ENCODE measurements at places on chromosomes 11 and 22. TPM values are rescaled to one million over a fixed set of nuclear protein-coding genes. Genes with fewer than 3 reads are reported as not detected.

- H3K27me3 ChIP-seq, result no peaks in the 10 kb centered on the region
- no peak overlapping the region for H3K27ac ChIP-seq
- no peaks in the 10 kb centered on the region for H3K36me3 ChIP-seq
- DNase-seq, result no peak
Measured at GRCh38 chr11:122320671-122321070, 204.7 kb upstream of the BLID start.

DNA sequence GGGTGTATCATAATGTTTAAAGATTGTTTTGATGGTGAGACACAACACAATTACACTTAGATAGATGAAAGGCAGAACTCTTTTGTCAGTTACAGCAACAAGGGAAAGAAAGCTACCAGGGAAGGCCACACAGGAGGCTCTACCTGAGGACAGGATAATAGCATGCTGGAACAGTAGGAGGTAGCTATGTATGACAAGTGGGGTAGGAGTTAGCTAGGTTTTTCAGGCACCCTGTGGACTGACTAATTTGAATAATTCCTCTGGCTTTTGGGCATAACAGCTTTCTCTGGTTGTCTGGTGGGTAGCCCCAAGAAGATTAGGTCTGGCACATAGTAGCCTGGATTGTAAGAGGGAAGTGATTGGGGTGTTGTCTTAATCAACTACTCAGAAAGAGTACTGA, 475.4 kb upstream of the CHORDC1 start:
- no peaks in the 10 kb centered on the region for H3K36me3 ChIP-seq
- no peak overlapping the region for H3K27ac ChIP-seq
- H3K27me3 ChIP-seq, result no peaks in the 10 kb centered on the region
- no peaks in the 10 kb centered on the region for H3K4me1 ChIP-seq
- no peak for DNase-seq
- H3K4me3 ChIP-seq, result no peak overlapping the region

GRCh38 chr11:48036011-48036410, 55.7 kb downstream of the PTPRJ start:
- peaks cover 5% of the 10 kb centered on the region for H3K4me1 ChIP-seq
- H3K27ac ChIP-seq, result no peak overlapping the region
- H3K27me3 ChIP-seq, result no peaks in the 10 kb centered on the region
- H3K36me3 ChIP-seq, result 0 out of 2 replicates have a peak, but pooled peaks cover 2% of the 10 kb centered on the region
- no peak overlapping the region for H3K4me3 ChIP-seq

GRCh38 chr22:43179911-43180195, 7.1 kb downstream of the TTLL12 start:
- no peak for DNase-seq
- H3K27ac ChIP-seq, result no peak overlapping the region
- H3K4me3 ChIP-seq, result no peak overlapping the region

- H3K4me1 ChIP-seq, result no peaks in the 10 kb centered on the region
- H3K4me3 ChIP-seq, result no peak overlapping the region
- H3K27ac ChIP-seq, result no peak overlapping the region
- H3K36me3 ChIP-seq, result no peaks in the 10 kb centered on the region
- DNase-seq, result no peak
Measured at GRCh38 chr11:40062616-40063015, 1396.8 kb downstream of the LRRC4C start.

Gene RIMBP3C
- 0.36 TPM for total RNA-seq

DNA sequence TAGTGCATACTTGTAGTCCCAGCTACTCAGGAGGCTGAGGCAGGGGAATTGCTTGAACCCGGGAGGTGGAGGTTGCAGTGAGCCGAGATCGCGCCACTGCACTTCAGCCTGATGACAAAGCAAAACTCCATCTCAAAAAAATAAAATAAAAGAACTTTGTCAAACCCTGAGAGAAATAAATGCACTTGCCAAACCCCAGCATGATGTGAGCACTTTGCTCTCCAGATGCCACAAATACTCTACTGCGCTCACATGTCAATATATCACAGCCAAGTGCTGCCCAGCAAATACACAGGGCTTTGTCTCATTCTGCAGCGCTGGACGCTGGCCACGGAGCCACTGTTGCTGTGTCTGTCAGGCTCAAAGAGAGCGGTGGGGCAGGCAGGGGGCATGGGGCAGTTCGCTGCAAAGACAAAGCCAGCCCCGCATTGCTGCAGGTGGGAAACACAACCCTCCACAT, 45.1 kb downstream of the AHNAK start:
- peak; percentile 26 for DNase-seq
- H3K4me3 ChIP-seq, result no peak overlapping the region
- no peaks in the 10 kb centered on the region for H3K36me3 ChIP-seq
- H3K27me3 ChIP-seq, result no peaks in the 10 kb centered on the region
- H3K4me1 ChIP-seq, result peaks cover 14% of the 10 kb centered on the region

- no peak overlapping the region for H3K27ac ChIP-seq
- H3K4me3 ChIP-seq, result no peak overlapping the region
- no peak for DNase-seq
- H3K4me1 ChIP-seq, result no peaks in the 10 kb centered on the region
- H3K27me3 ChIP-seq, result no peaks in the 10 kb centered on the region
Measured at GRCh38 chr11:15483205-15483604, 368.5 kb downstream of the INSC start.

Gene CCDC82
- 4.1 TPM for total RNA-seq

- no peaks in the 10 kb centered on the region for H3K27me3 ChIP-seq
- H3K36me3 ChIP-seq, result peaks cover 20% of the 10 kb centered on the region
- DNase-seq, result peak; percentile 67
- H3K27ac ChIP-seq, result no peak overlapping the region
- peaks cover 26% of the 10 kb centered on the region for H3K4me1 ChIP-seq
Measured at GRCh38 chr11:94183886-94184264, 55.2 kb downstream of the PANX1 start.

DNA sequence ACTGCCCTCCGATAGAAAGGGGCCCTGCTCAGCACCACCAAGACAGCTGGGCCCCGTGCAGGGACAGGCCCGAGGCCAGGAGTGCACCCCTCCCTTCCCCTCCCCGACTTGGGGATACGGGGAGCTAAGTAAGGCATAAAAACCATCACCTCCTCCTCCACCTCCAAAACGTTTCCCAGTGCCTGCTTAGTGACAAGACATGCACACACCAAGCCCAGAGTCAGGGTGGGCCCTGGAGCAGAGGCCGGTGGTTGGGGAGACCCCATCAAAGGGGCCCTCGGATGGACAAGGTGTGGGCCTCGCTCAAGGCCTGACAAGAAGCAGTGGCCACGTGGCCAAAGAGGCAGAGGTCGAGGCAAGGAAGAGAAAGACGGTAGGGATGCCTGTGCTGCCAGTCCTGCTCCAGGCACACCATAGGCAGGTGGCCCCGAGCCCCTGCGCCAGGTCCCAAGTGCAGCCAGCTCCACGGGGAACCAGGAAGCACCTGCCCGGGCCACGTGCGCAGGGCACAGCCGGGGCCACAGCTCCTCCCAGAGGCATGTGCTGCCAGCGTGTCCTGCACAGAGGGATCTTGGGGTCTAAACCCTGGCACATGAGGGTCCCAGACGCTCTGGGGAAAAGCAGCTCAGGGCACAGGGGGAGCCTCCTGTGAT, 53.0 kb downstream of the BRD1 start:
- no peak overlapping the region for H3K27ac ChIP-seq
- no peaks in the 10 kb centered on the region for H3K27me3 ChIP-seq
- H3K36me3 ChIP-seq, result peaks cover 58% of the 10 kb centered on the region
- H3K4me3 ChIP-seq, result no peak overlapping the region
- DNase-seq, result no peak

GRCh38 chr11:119975561-119976152, 162.3 kb downstream of the TRIM29 start:
- no peak overlapping the region for H3K4me3 ChIP-seq
- peaks cover 32% of the 10 kb centered on the region for H3K27me3 ChIP-seq
- no peak for DNase-seq
- H3K4me1 ChIP-seq, result no peaks in the 10 kb centered on the region
- H3K36me3 ChIP-seq, result no peaks in the 10 kb centered on the region

- peak; percentile 88 for DNase-seq
- no peaks in the 10 kb centered on the region for H3K27me3 ChIP-seq
- H3K4me1 ChIP-seq, result no peaks in the 10 kb centered on the region
- no peak overlapping the region for H3K27ac ChIP-seq
- H3K4me3 ChIP-seq, result no peak overlapping the region
Measured at GRCh38 chr22:33785283-33785968, 134.8 kb downstream of the LARGE1 start.

GRCh38 chr11:105490333-105490732, 119.5 kb upstream of the GRIA4 start:
- no peaks in the 10 kb centered on the region for H3K4me1 ChIP-seq
- no peak overlapping the region for H3K4me3 ChIP-seq
- no peak for DNase-seq
- H3K27me3 ChIP-seq, result no peaks in the 10 kb centered on the region

DNA sequence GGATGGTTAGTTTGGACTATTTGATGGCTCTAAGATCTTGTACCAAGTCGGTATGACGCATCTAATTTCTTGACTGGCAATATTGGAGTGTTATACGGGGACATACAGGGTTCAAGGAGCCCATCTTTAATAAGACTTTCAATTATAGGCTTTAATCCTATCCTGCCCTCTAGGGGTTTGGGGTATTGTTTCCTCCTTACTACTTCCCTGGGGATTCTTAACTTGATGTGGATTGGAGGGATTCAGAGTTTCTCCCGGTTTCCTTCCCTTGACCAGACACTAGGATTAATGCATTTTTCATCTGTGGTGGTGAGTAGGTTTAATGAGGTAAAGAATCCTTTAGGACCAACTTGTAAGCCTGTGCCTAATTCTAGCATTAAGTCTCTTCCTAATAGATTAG, 18.8 kb downstream of the CYP2D6 start:
- no peak for DNase-seq
- H3K27me3 ChIP-seq, result no peaks in the 10 kb centered on the region
- H3K4me1 ChIP-seq, result peaks cover 2% of the 10 kb centered on the region
- no peak overlapping the region for H3K27ac ChIP-seq

DNA sequence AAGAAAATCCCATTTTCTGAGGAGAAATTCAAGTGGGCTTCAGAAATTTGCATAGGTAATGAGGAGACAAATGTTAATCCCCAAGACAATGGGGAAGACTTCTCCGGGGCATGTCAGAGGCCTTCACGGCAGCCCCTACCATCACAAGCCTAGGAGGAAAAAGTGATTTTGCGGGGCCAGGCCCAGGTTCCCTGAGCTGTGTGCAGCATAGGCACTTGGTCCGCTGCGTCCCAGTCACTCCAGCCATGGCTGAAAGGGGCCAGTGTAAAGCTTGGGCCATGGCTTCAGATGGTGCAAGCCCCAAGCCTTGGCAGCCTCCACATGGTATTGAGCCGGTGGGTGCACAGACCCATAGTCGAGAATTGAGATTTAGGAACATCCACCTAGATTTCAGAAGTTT, 570.7 kb downstream of the KCNA4 start:
- H3K27ac ChIP-seq, result no peak overlapping the region
- H3K27me3 ChIP-seq, result no peaks in the 10 kb centered on the region
- H3K36me3 ChIP-seq, result no peaks in the 10 kb centered on the region
- no peaks in the 10 kb centered on the region for H3K4me1 ChIP-seq
- no peak overlapping the region for H3K4me3 ChIP-seq

GRCh38 chr11:133506551-133507094, 25.7 kb downstream of the OPCML start:
- no peak for DNase-seq
- no peaks in the 10 kb centered on the region for H3K27me3 ChIP-seq
- no peaks in the 10 kb centered on the region for H3K4me1 ChIP-seq
- H3K4me3 ChIP-seq, result no peak overlapping the region
- no peak overlapping the region for H3K27ac ChIP-seq

Gene NXPE1
- not detected for total RNA-seq

Gene CDON
- 3.8 TPM for total RNA-seq

GRCh38 chr11:106421676-106422292, 344.3 kb downstream of the AASDHPPT start:
- no peak overlapping the region for H3K27ac ChIP-seq
- no peaks in the 10 kb centered on the region for H3K27me3 ChIP-seq
- no peak for DNase-seq
- H3K4me3 ChIP-seq, result no peak overlapping the region
- peaks cover 3% of the 10 kb centered on the region for H3K4me1 ChIP-seq

Gene CTSW
- total RNA-seq, result 0.18 TPM

Gene PDE3B
- 1.1 TPM for total RNA-seq
